Activated CD4-positive, alpha-beta memory T cell treated with anti-CD3 and anti-CD28 coated beads, Interleukin-2, amount 10 ng/mL, durations not matched to agents 7 days and 5 days (primary cell): ENCODE measurements at places on chromosomes 4 and X. TPM values are rescaled to one million over a fixed set of nuclear protein-coding genes. Genes with fewer than 3 reads are reported as not detected.

DNA sequence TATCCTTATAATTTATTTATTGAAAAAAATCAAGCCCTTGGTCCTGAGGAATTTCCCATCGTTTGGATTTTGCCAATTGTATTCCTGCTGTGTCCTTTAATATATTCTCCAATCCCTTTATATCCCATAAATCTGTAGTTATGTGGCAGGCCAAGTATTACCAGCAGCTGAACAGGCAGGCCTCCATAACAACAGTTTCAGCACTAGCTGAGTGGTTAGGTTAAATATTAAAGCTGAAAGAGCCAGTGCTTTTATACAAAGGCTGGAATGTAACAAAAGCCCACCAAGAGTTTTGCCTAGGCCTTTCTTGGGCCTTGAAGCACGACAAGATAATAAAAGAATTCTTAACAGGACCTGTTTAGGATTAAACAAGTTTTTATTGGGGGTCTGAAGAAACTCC, 366.6 kb upstream of the GALNT7 start:
- H3K4me3 ChIP-seq: no peak overlapping the region
- H3K27me3 ChIP-seq: no peaks in the 10 kb centered on the region
- no peak overlapping the region for H3K27ac ChIP-seq
- no peaks in the 10 kb centered on the region for H3K4me1 ChIP-seq

GRCh38 chrX:33465137-33465536, 253.8 kb upstream of the DMD start:
- no peak overlapping the region for H3K4me3 ChIP-seq
- DNase-seq: no peak
- no peaks in the 10 kb centered on the region for H3K36me3 ChIP-seq
- no peak overlapping the region for H3K27ac ChIP-seq
- no peaks in the 10 kb centered on the region for H3K27me3 ChIP-seq

GRCh38 chr4:79227860-79228259, 98.0 kb downstream of the NAA11 start:
- no peak overlapping the region for H3K27ac ChIP-seq
- H3K27me3 ChIP-seq: no peaks in the 10 kb centered on the region
- H3K4me1 ChIP-seq: no peaks in the 10 kb centered on the region
- no peak for DNase-seq
- H3K4me3 ChIP-seq: no peak overlapping the region
- no peaks in the 10 kb centered on the region for H3K36me3 ChIP-seq

DNA sequence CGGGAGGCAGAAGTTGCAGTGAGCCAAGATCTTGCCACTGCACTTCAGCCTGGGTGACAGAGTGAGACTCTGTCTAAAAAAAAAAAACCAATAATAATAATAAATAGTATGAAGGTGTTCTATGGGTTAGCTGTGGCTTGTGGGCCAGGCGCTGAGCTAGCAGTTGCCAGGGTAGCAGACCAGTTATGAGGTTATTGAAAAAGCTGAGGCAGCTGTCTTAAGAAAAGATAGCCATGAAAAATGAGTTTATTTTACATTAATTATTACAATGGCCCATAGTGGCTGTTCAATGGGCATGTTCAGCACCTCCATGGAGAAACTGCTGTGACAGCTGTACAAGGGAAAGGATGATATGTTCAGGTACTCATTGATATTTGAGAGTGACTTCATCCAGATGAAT, 13.3 kb upstream of the HSD17B10 start:
- no peaks in the 10 kb centered on the region for H3K4me1 ChIP-seq
- H3K27me3 ChIP-seq: no peaks in the 10 kb centered on the region
- no peak for DNase-seq
- H3K27ac ChIP-seq: no peak overlapping the region
- H3K36me3 ChIP-seq: no peaks in the 10 kb centered on the region
- H3K4me3 ChIP-seq: no peak overlapping the region

- H3K4me3 ChIP-seq: no peak overlapping the region
- H3K27me3 ChIP-seq: no peaks in the 10 kb centered on the region
- H3K36me3 ChIP-seq: no peaks in the 10 kb centered on the region
- no peak overlapping the region for H3K27ac ChIP-seq
These were observed 46.5 kb upstream of the SOD3 start for GRCh38 chr4:24748758-24749350.

GRCh38 chr4:150973626-150974251, 41.3 kb downstream of the LRBA start:
- H3K27ac ChIP-seq: no peak overlapping the region
- H3K36me3 ChIP-seq: peaks cover 11% of the 10 kb centered on the region
- no peak for DNase-seq
- H3K27me3 ChIP-seq: no peaks in the 10 kb centered on the region
- H3K4me3 ChIP-seq: no peak overlapping the region
- H3K4me1 ChIP-seq: peaks cover 39% of the 10 kb centered on the region

DNA sequence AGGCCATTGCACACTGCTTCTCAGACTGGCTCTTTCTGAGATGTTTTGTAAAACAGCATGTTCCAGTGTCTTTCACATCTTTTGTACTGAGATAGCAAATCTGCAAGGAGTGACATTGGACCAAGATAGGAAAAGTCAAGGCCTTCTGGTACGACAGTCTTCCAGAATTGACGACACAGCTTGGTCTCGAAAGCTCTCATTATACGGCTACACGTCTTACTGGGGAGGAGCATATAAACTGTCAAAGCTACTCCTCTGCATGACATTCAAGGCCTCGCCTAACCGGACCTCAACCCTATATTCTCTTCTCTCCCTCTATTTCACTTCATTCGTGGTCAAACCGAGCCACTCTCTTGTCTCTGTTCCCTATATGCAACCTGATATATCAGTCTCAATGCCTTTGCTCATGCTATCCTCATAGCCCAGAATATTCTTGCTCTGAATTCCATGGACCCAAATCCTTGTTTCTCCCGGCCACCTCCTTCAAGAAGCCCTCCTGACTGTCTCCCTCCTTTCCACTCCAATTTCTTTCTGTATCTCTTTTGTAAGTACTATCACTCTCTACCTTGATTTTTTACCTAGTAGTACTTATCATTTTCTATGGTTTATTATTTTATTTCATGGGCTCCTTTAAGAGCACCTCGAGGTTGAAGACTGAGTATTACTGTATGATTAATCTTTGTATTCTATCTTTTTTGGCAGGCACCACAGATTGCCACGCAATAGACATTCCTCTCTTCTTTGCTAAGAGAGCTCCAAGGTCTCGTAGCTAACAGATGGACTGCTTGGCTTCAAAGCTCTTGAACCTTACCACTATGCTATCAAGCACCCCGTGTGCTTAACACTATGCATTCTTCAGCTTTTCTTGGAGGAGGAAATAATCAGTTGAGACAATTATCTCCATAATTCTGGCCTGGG, 35.1 kb downstream of the RBM47 start:
- no peaks in the 10 kb centered on the region for H3K4me1 ChIP-seq
- peaks cover 6% of the 10 kb centered on the region for H3K27me3 ChIP-seq
- H3K36me3 ChIP-seq: no peaks in the 10 kb centered on the region
- no peak for DNase-seq
- no peak overlapping the region for H3K27ac ChIP-seq
- no peak overlapping the region for H3K4me3 ChIP-seq

- DNase-seq: no peak
- no peak overlapping the region for H3K27ac ChIP-seq
- no peaks in the 10 kb centered on the region for H3K4me1 ChIP-seq
- no peak overlapping the region for H3K4me3 ChIP-seq
- no peaks in the 10 kb centered on the region for H3K36me3 ChIP-seq
- peaks cover 2% of the 10 kb centered on the region for H3K27me3 ChIP-seq
These were observed 106.9 kb upstream of the NDP start for GRCh38 chrX:44080083-44080482.

DNA sequence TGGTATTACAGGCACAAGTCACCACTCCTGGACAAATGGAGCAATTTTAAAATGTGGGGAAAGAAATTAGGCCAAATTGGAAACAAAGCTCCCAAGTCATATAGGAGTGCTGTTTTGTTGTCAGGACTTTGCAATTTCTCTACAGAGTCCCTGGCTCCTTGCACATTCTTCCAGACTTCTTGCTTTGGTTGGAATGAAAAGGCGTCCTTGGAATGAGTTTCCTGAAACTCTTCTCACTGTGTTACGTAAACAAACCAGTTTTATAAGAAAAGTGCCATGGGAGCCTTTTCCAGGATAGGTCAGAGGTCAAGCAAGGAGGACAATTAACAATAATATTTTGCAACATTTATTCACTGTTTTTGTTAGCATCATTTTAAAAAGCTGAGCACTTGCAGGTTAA, 32.4 kb upstream of the KIT start:
- no peaks in the 10 kb centered on the region for H3K36me3 ChIP-seq
- H3K4me1 ChIP-seq: no peaks in the 10 kb centered on the region
- no peak for DNase-seq

GRCh38 chr4:37953620-37954293, 6.4 kb upstream of the PTTG2 start:
- H3K36me3 ChIP-seq: peaks cover 18% of the 10 kb centered on the region
- DNase-seq: no peak
- H3K4me3 ChIP-seq: no peak overlapping the region
- no peaks in the 10 kb centered on the region for H3K27me3 ChIP-seq
- H3K27ac ChIP-seq: no peak overlapping the region

GRCh38 chr4:1900087-1900433, 28.9 kb downstream of the NSD2 start:
- no peaks in the 10 kb centered on the region for H3K27me3 ChIP-seq
- peaks cover 70% of the 10 kb centered on the region for H3K36me3 ChIP-seq
- peaks cover 73% of the 10 kb centered on the region for H3K4me1 ChIP-seq
- H3K27ac ChIP-seq: no peak overlapping the region
- DNase-seq: no peak

DNA sequence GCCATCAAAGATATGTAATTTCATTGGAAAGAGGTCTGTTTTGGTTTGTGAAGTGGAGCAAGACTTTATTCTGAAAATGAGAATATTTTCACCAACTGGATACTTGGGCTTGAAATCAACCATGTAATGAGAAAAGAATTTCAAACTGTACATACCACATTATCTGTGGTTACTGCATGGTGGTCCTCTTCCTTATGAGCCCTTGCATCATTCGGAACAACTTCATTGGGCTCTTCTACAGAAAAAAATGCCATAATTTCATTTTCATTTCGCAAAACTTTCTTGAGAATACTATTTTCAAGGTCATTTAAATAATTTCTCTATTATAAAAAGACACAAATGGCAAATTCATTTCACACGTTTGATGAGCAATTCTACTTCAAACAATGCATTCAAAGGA, 148.6 kb upstream of the RPS6KA6 start:
- H3K4me3 ChIP-seq: no peak overlapping the region
- no peak for DNase-seq
- no peak overlapping the region for H3K27ac ChIP-seq
- no peaks in the 10 kb centered on the region for H3K36me3 ChIP-seq

GRCh38 chr4:11160288-11160687, 268.4 kb downstream of the HS3ST1 start:
- no peaks in the 10 kb centered on the region for H3K4me1 ChIP-seq
- no peak overlapping the region for H3K4me3 ChIP-seq
- H3K27me3 ChIP-seq: peaks cover 2% of the 10 kb centered on the region
- no peaks in the 10 kb centered on the region for H3K36me3 ChIP-seq
- no peak for DNase-seq

DNA sequence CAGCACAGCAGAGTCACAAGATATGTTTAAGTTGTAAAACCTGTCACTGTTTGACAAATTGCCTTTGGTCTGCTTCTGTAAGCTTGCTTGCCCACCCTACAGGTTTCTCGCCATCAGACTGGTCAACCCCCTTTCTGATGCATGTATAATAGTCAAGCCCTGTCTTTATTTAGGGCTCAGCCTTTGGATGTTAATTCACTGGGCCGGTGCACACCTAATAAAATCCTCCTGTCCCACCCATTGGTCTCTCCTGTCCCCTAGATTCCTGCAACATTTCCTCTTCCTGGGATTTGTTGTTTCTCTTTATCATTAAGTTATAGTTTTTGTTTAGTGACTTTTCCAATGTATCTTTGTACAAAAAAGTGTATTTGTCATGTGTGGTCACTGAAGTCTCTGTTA, 38.2 kb downstream of the GLUD2 start:
- H3K27ac ChIP-seq: no peak overlapping the region
- no peak for DNase-seq
- no peaks in the 10 kb centered on the region for H3K4me1 ChIP-seq
- H3K27me3 ChIP-seq: no peaks in the 10 kb centered on the region

- no peaks in the 10 kb centered on the region for H3K4me1 ChIP-seq
- H3K27me3 ChIP-seq: no peaks in the 10 kb centered on the region
- DNase-seq: no peak
- H3K36me3 ChIP-seq: no peaks in the 10 kb centered on the region
- H3K4me3 ChIP-seq: no peak overlapping the region
These were observed 425.6 kb downstream of the IL1RAPL1 start for GRCh38 chrX:29012867-29013266.

DNA sequence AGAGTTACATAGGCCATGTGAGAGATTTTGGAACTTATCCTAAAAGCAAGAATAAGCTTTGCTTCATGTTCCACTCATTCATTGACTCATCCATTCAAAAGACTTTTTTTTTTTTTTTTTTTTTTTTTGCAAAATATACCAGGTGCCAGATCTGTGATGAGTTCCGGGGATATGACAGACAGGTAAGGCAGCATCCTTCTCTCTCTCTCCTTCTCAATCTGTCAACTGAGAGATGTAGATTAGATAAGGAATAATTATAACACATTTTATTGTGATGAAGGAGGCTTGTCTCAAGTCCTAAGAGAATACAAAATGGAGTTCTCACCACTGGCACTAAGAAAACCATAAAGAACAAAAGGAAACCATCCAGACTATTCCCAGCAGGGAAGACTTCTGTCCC, 190.2 kb upstream of the CPEB2 start:
- H3K4me3 ChIP-seq: no peak overlapping the region
- H3K36me3 ChIP-seq: no peaks in the 10 kb centered on the region
- DNase-seq: no peak
- peaks cover 4% of the 10 kb centered on the region for H3K27me3 ChIP-seq

DNA sequence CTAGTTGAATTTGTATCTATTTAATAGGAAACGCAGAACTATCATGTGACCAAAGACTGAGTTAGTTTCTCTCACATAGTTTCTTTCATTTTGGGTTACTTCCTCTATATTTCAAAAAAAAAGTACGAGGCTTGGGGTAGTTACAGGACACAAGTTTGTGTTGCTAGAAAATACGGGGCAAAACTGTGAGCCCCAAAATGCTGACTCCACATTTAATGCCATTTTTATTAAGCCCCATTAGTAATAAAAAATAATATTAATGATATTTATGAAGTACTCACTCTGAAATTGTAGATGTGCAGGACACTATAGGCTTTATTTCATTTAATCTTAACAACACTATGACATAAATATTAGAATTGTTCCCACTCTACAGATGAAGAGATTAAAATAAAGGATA, 268.6 kb downstream of the DTHD1 start:
- no peaks in the 10 kb centered on the region for H3K36me3 ChIP-seq
- no peak for DNase-seq
- H3K27ac ChIP-seq: no peak overlapping the region

The XAGE1A gene
- not detected for total RNA-seq

The OPN1LW gene
- total RNA-seq: not detected

The OTUD6A gene
- total RNA-seq: not detected

The ABLIM2 gene
- 0.13 TPM for total RNA-seq

The ADH1A gene
- total RNA-seq: not detected

The REST gene
- total RNA-seq: 58.3 TPM

The GK gene
- 34.2 TPM for total RNA-seq

The INPP4B gene
- total RNA-seq: 44.6 TPM

The SPP1 gene
- 0.20 TPM for total RNA-seq

The ARAP2 gene
- total RNA-seq: 70.7 TPM

The UPF3B gene
- 9.4 TPM for total RNA-seq

The F8A2 gene
- not detected for total RNA-seq

The RHOH gene
- total RNA-seq: 126 TPM

The ABCB7 gene
- 27.3 TPM for total RNA-seq
